ENCODE measurements at places on chromosomes 5 and 9.
A peak's percentile ranks its signal among the peaks of the same experiment; 100 is the strongest.

- no peak for DNase-seq
These were observed 445.9 kb downstream of the CHSY3 start for GRCh38 chr5:130350131-130350530.

DNA sequence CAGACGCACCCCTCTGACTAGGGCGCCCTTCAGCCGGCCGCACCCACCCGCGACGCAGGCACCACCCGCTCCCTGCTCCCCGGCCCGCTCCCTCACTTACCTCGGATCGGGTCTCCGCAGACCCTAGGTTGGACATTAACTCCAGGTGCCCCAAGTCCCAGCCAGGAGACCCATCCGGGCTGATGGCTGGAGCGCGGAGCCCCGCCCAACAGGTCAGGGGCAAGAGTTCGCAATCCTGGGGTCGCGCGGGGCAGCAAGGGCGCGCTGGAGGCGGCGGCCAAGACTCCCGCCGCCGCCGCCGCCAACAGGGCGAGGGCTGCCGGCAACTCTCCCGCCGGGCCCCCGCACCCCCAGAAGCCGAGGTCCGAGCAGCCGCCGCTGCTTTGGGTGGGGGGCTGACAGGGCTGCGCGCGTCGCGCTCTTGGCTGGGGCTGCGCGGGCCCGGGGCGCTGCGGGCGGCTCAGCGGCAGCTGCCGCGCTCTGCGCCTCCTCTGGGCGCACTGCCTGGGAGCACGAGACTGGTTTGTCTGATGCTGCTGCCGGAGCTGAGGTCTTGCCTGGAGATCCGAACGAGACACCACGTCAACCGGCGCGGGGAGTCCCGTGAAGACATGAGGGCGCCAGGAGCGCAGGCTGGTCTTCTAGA is at the start of gene GDNF:
TSS of gene GDNF (minus strand) at position 635 of the 646 bp plus-strand sequence. CDS start 5,245 bp downstream, outside the sequence.
- DNase-seq, result peak; percentile 37

- peak; percentile 64 for DNase-seq
These were observed 56.4 kb downstream of the SH3GL2 start for GRCh38 chr9:17635115-17635890.

DNA sequence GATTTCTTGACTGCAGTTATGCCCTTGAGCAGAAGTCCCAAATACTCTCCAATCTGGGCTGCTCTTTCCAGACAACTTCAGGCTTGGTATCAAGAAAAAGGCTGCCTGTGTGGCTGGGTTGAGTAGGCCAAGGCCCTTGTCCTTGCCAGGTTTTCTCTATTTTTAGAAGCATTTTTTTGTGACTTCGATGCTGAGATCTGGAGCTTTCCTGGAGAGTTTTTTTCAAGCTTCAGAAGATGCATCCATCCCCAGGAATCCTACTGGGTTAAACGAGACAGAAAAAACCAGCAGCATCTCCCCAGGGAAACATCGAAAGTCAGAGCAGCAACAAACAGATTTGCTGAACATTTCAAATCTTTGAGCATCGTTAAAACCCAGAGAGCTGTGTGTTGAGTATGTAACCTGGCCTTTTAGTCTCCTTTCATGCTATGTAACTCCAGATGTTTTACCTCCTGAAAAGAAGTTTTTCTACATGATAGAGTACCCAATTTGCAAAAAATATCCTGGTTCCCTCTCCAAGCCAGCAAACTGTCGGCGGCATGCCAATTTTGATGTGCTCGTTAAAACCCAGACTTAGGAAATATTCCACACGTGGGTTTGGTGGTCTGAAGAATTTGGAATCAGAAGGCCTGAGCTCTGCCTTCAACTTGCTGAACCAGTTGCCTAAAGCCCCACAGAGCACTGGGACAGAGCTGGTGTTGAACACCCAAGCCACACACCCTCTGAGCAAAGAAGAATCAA is 98.1 kb upstream of the ALDH1B1 start:
- no peak for DNase-seq

DNA sequence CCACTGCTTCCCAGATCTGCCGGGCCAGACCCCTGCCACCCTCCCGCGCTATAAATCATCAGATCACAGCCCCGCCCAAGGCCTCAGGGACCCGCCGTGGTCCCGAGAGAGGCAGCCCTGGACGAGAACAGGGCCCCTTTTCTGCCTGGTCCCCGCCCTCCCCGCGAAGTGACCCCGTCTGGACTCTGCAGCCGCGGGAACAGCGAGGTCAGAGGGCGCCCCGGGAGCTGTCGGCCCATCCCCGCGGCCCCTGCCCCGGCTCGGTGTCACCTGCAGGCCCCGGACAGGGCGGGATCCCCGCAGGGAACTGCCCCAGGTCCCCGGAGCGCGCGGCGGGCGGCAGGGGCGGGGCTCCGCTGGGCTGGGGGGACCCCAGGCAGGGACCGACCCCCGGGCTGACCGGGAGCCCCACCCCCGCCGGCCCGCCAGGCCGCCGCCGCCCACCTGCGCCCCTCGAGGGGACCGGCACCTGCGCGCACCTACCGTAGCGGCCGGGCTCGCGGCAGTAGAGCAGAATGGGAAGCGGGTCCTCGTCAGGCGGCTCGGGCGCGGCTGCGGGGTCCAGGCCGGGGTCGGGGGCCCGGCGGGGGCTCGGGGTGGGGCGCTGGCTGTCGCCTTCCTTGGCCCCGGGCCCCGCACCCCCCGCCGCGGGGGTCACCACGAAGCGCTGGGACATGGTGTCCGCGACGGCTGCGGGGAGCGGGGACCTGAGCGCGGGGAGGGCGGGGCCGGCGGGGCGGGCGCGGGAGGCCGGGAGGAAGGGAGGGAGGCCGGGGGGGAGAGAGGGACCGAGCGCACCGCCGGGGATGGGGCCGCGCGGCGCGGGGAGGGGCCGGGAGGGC is 43.5 kb upstream of the SLC12A7 start:
- no peak for DNase-seq

DNA sequence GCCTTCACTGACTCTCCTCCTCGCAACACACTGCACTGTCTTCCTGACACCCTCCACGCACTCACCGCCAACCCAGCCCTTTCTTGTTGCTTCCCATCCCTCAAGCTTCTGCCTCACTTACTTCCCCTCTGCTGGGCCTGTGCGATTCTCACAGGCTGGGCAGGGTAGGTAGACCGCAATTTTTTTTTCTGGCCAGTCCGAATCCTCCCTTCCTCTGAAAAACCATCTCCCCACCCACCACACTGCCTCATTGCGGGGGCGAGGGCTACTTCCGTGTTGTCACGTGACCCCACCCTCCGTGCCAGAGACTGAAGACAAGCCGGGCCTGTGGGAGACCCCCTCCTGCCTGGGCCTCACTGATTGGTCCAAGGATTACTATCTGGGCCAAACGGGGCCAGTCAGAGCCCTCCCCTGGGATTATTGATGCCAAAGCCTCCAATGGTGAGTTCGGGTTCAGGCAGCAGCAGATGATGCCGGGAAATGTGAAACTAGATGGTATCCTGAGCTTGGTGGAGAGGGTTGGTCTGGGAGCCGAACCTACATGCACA is 73.1 kb downstream of the STK10 start:
- no peak for DNase-seq

DNA sequence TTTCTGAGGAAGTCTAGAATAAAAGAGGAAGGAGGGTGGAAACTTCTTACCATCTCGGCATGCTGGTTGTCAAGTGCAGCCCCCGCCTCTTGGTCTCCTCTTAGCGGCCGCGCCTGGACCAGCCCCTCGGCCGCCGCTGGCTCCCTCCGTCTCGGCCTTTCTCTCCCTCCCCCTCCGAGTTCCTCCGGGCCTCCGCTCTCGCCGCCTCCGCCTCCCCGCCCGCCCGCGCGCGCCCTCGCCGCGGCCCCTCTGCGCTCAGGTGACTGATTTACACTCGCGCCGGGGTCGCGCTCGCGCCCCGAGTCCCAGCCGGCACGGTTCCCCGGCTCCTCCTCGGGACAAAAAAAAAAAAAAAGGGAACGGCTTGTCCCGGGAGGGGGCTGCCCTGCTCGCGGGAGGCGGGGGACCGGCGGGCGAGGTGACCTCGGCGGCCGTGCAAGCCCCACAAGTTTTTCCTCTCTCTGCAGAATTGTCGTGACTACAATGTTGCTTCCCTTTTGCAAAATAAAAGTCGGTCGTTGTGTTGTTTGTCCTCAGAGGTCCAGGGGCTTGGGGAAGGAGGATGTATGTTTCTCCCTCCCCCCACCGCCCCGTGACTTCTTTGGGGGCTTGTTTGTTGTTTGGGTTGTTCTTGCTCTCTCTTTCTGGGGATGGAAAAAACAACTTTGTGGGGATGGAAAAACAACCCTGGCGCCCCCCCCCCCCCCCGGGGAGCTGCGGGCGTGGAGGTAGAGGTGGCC is at the start of gene BNC2:
TSS of gene BNC2 (minus strand) at position 75 of the 740 bp plus-strand sequence. CDS start at position 53, 22 bp downstream.
- peak; percentile 24 for DNase-seq

All from NCI-H226 (cell line).